ENCODE measurements at places on chromosomes 2 and 18.

DNA sequence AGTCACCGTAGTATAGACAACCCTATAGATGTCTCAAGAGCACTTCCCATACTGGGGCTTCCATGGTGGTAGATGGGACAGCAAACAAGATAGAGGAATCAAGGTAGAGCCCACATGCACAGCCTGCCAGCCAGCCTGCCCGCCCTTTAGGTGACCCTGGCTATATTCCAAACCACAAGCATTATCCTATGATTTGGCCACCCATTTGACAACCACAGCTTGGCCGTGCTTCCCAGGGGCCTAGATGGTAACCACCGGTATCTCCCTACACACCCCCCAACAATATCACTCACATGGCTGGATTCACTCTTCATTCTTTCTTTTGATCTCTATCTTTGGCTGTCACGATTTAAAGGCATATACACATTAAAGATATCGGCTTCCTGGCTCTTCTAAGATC is 85.3 kb downstream of the CDK15 start:
- no peak for DNase-seq

- no peak for DNase-seq
Observed at GRCh38 chr18:55967019-55967418, 379.0 kb upstream of the TCF4 start.

DNA sequence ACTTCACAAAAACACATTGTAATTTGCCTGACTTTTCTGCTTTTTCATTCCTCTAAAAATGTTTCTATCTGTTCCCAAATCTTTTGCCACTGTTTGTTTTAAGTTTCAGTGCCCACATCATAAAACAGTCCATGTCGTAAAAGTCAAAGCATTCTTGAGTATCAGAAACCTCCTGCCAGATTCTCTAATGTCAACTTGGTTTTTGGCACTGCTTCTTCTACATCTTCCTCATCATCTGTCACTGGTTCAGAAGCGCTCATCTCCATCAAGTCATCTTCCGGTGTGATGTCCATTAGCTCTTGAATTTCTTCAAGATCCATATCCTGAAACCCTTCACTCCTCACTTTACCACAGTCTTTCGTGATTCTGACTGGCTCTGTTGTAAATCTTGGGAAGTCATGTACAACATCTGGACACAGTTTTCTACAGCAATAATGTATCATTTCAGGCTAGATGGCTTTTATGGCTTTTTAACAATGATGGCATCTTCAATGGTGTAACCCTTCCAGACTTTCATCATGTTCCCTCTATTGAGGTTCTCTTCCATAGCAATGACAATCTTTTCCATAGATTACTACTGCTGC is 19.6 kb downstream of the CUL3 start:
- DNase-seq, result no peak

GRCh38 chr2:127516041-127516762 is 10.1 kb downstream of the IWS1 start:
- no peak for DNase-seq

GRCh38 chr2:186427970-186428369 is 58.1 kb upstream of the ZC3H15 start:
- DNase-seq, result no peak

DNA sequence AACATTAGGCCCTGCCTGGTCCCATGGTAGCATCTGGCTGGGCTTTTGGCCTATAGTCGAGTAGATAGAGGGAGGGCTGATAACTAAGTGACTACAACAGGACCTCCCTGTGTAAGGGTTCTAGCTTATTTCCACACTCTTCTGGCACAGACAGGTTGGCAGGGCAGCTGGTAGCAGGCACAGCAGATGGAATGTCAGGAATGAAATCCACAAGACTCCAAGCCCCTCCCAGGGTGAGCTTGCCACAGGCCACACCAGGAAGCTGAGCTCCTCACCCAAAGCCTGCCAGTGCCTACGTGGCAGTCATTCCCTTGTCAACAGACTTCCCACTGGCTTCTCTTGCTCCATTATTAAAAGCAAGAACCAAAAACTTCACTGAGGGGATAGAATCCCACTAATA is 20.7 kb upstream of the C1QL2 start:
- no peak for DNase-seq

DNA sequence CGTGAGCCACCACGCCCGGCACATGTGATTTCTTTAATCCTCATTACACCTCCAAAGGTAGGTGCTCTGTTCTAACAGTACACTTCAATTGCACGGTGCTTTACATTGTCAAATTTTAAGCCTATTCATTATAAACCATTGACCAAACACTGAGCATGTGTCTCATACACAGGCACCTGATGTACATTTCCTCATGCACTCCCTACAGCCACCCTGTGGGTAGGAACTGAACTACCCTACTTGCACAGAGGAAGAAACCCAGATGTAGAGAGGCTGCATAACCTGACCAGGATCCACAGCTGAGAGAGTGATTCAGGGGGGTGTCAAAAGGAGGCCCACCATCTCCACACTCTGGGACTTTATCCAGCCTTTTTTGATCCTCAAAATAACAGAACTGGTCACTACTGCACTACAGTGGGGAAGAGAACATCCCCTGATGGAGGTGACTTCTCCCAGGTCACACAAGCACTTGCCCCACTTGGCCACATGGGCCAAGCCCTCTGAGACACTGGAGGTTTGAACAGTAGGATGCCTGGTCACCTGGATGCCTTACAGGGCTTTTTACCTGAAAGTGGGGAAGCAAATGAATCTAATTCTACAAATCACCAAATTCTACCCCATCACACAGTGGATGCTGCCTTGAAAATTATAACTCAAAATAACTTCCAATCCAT is 6.9 kb upstream of the DPYSL5 start:
- DNase-seq, result no peak

DNA sequence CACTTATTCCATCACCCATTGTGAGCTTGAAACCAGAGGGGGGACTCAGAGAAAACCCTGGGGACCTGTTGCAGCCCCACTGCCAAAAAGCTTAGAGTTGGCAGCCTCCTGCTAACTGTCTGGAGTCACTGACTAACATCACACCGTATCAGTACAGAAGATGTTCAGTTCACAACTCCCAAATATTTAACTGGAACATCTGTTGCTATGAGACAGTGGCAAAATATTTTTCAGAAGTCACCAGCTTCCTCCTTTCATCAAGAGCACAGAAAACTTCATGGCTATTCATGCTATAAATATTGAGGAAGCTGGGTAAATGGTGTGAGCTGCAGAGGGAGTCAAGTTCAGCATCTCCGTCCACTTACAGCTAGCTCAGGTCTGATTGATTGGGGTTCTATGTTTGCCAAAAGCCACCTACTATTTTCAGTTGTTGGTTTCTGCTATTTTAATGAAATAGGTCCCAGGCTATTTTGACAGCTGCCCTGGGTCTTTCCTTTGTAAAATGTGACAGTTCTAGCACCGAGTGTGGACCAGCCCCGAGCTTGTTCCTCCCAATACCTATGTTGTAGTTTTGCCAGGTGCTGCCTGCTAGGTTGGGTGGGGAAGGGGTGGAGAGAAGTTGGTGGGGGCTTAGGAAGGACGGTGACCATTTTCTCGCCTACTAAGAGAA is 9.8 kb downstream of the TUBB6 start:
- no peak for DNase-seq

DNA sequence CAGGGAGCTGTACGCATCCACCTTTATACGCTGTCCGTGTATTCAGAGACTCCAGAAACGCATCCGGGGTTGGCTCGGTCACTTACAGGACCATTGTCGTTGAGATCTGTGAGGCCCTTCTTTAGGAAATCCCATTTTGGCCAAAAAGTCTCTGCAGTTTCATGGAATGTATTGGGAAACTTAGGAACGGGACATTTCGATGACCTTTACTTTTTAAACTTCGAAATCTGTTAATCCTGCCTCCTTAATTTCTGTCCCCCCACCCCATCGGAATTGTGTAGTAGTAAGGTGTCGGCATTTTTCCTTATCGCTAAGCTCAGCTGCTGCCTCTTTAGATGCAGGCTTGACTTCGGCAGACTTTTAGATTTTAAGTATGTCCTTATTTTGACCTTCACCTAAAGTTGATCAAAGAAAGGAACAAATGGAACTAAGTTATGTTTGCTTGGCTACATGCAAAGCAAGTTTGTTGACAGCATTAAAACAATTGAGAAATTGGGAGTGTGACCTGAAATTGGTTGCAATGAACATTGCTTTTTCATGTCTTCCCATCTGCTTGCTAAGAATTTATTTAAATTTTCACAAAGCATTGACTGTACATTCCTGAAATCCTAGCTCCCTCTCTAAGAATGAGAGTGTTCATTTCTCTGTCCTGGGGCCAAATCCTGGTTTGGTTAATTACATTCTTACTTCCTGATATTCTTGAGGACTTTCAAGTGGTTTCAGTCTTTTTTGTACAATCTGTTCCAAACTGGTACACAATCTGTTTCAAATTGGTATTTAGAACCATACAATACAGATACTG is 884 bp upstream of the RAPH1 start:
- DNase-seq, result no peak

DNA sequence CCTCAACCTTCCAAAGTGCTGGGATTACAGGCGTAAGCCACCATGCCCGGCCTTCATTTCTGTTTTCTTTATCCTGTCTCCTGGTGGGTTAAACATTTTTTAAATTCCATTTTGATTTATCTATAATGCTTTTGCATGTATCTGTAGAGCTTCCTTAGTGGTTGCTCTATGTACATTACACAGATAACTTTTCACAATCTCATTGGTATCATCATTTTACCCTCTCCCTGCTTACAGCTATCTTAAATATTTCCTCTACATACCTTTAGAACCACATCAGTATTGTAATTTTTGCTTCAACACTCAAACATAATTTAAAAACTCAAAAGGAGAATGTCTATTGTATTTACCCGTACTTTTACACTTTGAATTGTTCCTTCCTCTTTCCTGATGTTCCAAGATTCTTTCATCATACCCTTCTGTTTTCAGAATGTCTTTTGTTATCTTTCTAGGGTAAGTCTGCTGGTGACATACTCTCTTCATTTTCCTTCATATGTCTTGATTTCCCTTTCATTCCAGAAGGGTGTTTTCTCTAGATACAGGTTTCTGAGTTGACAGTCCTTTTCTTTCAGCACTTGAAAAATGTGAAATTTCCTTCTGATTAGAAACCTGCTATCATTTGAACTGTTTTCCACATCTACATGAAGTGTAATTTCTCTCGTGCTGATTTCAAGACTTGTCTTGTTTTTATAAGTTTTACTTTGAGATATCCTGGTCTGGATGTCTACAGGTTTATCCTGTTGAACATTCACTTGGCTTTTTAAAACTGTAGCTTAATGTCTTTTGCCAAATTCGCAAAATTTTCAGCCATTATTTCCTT is 21.9 kb downstream of the PPP3R1 start:
- no peak for DNase-seq

- no peak for DNase-seq
Observed at GRCh38 chr2:29447513-29447912, 332.3 kb downstream of the CLIP4 start.

- DNase-seq, result no peak
Observed at GRCh38 chr2:174781298-174781697, 17.0 kb upstream of the CHRNA1 start.

GRCh38 chr18:23231340-23232021 is 96.2 kb downstream of the CABLES1 start:
- DNase-seq, result peak; percentile 55

DNA sequence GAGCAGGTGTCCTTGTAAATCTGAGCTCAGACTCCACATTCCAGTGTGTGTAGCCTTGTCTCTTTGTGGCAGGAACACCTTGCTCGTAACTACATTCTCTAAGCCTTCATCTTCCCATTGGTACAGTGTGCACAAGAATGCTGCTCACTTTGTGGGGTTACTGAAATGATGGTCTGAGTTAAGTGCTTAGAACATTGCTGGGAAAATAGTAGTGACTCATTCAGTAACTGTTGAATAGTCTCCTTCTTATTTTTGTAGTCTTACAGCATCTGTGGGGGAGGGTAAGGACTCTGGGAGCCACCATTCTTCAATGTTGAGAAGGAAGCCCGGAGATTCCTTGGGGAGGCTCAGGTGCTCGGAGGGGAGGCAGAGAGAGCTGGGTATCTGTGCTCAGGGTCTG is 236.0 kb upstream of the HDAC4 start:
- DNase-seq, result no peak

Data from GM12891 (cell line).